Activated CD4-positive, alpha-beta T cell treated with anti-CD3 and anti-CD28 coated beads, Interleukin-2, Interleukin-4, amounts not matched to agents 100 ng/mL and 50 ng/mL, durations not matched to agents 16 hours and 8 hours (primary cell): ENCODE measurements at places on chromosomes 4 and X.

DNA sequence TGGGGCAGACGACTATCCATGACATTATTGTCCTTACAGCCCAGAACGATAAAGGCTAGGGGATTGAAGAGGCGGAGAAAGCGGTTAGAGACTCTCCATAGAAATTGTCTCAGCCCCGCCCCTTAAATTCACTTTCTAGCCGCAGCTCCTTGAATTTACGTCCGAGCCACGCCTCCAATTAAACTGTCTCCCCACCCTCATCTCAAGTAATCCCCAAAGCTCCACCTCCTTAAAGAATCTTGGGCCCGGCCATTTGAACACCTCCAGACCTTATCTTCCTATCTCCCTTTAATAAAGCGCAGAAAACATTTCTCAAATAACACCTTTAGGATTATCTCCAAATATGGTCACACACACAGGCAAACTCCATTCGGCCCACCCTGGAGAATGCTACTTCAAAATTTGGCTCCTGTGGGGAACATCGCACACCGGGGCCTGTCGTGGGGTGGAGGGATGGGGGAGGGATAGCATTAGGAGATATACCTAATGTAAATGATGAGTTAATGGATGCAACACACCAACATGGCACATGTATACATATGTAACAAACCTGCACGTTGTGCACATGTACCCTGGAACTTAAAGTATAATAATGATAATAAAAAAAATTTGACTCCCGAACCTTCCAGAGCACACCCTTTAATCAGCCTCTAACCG lies 7.2 kb upstream of the MAGIX start:
- DNase-seq: peak; percentile 40

GRCh38 chrX:12446342-12447075 lies 308.2 kb downstream of the FRMPD4 start:
- DNase-seq: no peak

GRCh38 chrX:40172401-40173142 lies 74.8 kb upstream of the BCOR start:
- DNase-seq: no peak

- DNase-seq: no peak
These were observed 95.2 kb downstream of the DCLK2 start for GRCh38 chr4:150173432-150173861.

DNA sequence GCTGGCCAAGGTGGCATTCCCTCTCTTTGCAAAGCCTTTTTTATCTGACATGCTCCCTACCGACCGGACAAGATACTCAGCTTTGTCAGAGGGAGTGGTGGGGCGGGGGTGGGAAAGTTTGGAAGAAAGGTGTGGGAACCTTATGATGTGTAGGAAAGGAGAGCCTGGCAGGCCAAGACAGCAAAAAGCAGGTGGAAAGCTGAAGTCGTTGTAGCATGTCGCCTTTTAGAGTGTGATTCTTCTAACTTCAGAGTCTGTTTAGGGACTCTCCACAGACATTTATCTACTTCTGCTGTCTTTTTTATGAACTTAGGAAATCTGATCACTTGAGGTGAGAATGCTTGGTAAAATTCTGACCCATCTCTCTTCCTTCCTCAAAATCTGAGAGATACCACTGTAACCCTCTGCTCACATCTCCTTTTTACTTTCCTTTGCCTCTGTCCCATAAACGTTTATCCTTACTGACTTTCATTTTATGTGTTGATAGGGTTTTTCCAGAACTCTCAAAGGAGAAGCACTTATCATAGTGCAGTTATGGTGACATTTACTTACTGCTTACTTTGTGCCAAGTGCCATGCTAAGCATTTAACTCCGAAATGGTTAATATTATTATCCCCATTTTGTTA lies 8.2 kb upstream of the RUFY3 start:
- DNase-seq: no peak

GRCh38 chr4:88106205-88106604 lies 52.2 kb downstream of the ABCG2 start:
- peak; percentile 1 for DNase-seq

DNA sequence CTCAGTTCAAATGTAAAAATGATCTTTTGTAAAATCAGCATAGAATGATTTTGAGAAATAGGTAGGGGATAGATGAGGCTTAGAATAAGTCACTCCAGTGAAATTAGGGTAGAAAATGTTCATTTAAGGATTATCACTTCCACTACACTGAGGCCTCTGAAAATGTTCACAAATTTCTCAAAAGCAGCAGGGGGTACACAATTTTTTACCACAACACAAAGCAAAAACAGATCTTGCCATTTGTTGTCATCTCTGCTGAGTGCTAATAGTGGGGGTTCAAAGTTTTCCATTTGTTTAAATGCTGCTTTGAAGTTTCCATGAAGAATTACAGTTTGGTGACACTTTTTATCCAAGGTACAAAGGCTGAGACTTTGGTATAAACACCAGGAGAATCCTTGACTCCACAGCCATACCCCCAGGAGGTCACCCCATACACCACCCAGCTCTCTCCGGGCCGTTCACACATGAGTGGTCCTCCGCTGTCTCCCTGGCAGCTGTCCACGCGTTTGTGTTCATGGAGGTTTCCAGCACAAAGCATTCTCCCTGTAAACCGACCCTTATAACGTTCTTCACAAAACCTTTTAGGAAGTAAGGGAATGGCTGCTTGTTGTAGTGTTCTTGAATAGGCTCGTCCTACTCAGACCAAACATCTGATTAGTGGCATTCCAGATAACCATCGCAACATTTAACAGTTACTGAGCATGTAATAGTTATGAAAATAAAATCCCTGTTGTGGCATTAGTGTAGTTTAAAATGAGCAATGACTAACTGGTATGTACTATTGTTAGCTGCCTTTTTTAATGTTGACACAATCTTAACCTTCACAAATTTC lies 71.0 kb downstream of the PRSS12 start:
- DNase-seq: peak; percentile 17

DNA sequence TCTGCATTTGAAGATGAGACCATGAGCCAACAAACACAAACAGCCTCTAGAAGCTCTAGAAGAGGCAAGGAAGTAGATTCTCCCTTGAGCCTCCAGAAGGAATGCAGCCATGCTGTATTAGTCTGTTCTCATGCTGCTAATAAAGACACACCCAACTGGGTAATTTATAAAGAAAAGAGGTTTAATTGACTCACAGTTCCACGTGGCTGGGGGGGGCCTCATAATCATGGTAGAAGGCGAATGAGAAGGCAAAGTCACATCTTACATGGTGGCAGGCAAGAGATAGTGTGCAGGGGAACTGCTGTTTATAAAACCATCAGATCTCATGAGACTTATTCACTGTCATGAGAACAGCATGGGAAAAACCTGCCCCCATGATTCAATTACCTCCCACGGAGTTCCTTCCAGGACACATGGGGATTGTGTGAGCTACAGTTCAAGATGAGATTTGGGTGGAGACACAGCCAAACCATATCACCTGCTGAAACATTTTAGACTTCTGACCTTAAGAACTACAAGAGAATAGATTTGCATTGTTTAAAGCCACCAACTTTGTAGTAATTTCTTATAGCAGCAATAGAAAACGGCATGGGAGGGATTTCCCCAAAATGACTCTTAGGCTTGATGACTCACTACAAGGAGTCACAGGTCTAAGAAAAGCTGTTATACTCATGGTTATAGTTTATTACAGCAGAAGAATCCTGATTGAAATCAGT lies 284.4 kb upstream of the SFRP2 start:
- peak; percentile 14 for DNase-seq

DNA sequence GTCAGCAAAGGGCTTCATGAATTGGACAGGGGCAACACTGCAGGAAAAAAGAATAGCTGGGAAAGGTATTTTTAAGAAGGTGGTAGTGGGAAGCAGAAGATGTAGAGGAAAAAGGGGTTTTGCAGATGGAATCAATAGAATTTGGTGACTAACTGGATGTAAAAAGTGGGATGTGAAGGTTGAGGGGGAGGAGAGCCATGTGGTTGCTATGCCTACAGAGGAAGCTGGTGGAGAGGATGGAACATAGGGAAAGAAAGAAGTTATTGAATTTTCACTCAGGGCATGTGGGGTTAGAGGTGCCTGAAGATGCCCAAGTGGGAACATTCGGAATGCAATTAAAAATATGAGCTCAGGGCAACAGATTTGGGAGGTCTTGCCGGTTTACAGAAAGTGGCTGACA lies 33.0 kb downstream of the REELD1 start:
- no peak for DNase-seq

DNA sequence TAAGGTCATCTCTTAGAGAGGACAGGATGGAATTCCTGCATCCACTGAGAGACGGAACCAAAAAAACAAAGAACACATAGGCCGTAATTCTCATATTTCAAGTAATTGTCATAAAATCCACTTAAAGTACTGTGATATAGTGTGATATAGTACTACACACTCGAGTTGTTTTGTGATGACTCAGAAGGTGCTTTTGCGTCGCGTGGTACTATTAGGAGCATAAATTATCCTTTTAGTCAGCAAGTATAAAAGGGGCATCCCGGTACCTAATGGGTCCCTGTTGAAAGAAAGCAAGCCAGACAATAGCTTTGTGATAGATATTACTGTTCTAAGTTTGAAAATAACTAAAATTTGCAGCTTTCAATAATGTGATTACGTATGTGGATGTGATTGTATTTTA lies 55.3 kb downstream of the GPR143 start:
- DNase-seq: no peak

DNA sequence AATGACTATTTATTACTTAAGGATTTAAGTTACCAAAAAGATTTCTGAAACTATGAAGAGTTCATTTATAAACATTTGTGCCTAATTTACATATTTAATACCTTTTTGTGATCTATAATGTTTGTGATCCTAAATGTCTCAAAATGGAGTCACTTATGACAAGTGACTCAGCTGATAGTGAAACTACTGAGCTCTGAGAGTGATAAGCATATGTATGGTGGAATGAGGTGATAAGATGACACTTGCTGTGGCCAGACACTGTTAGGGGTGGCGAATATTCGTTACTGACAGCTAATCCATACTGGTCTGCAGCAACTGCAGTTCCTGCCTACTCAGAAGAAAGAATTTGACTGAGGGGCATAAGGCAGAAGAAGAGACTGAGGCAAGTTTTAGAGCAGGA lies 5.5 kb upstream of the NXF3 start:
- DNase-seq: no peak

GRCh38 chr4:3746701-3747580 lies 19.2 kb upstream of the ADRA2C start:
- no peak for DNase-seq

DNA sequence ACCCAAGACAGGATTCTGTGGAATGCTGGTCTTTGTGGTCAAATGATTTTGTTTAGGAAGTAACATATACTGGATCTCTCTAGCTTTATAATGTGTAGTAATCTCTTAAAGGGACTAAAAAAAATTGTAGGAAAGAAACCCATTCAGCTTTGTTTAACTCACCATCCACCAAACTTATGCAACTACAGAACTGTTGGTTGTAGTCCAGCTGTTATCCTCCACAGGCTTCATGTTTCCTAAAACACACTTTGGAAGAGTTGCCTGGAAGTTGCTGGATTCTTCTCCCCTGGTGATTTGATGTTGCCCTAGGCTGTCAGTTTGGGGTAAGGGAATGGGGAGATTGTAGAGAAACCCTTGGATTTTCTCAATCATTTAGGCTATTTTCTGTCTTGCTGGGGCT lies 89.3 kb downstream of the RLIM start:
- no peak for DNase-seq

GRCh38 chrX:42714981-42715700 lies 62.8 kb downstream of the PPP1R2C start:
- DNase-seq: peak; percentile 6

GRCh38 chr4:182216005-182216404 lies 27.2 kb upstream of the TENM3 start:
- DNase-seq: no peak

GRCh38 chr4:171650543-171650942 lies 162.7 kb upstream of the GALNTL6 start:
- DNase-seq: no peak

GRCh38 chr4:336099-336892 lies 1.3 kb upstream of the ZNF141 start:
- no peak for DNase-seq

GRCh38 chr4:80967346-80967745 lies 63.2 kb upstream of the BMP3 start:
- DNase-seq: no peak

- no peak for DNase-seq
These were observed 393.2 kb upstream of the HS3ST1 start for GRCh38 chr4:11821772-11822430.

- no peak for DNase-seq
These were observed 93.1 kb downstream of the NSUN7 start for GRCh38 chr4:40842725-40843423.

DNA sequence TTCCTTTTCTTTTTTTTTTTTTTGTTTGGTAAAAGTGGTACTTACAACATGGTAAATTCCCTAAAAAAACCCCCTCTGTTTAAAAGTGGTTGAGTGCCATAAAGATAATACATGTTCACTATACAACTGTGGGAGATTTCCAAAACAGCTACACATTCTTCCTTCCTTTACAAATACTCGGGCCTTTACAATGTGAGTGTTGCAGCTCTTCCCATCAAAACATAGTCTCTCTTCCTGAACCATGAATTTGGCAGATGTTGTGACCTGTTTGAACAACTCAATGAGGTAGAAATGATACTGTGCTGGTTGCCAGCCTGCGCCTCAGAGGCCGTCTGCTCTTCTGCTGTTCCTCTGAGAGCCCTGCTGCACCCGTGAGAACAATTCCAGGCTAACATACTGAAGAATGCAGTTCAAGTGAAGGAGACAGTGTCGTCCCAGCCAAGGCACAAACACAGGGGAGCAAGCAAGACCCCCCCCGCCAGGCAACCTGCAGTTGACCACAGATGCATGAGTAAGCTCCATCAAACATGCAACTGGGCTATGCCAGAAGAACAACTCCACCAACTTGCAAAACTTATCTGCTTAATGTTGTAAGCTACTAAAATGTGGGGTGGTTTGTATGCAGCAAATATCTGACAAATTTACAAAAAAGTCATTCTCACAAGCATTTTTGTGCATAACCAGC lies 645.0 kb downstream of the PCDH7 start:
- no peak for DNase-seq

- DNase-seq: no peak
These were observed 15.0 kb upstream of the RAI2 start for GRCh38 chrX:17876135-17876534.

DNA sequence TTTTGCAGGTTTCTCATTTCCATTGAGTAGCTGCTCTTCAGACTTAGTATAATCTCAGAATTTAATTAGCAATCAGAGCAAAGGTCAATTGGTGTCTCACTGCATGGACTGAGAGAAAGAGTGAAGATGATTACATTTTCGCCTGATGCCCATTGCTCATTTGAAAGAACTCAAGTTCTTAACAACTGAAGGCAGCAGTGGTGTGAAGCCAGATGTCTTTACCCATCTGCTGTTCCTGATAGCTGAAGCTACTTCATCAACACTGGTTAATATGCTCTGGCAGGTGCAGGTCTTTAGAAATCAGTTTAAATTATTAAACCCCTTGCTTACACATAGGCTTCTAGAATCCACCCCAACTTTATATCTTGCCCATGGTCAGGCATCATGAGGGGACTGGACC lies 64.5 kb upstream of the FRAS1 start:
- no peak for DNase-seq

- no peak for DNase-seq
These were observed 95.6 kb downstream of the GATB start for GRCh38 chr4:151665022-151665784.
